ENCODE measurements at places on chromosomes 13 and 19.

DNA sequence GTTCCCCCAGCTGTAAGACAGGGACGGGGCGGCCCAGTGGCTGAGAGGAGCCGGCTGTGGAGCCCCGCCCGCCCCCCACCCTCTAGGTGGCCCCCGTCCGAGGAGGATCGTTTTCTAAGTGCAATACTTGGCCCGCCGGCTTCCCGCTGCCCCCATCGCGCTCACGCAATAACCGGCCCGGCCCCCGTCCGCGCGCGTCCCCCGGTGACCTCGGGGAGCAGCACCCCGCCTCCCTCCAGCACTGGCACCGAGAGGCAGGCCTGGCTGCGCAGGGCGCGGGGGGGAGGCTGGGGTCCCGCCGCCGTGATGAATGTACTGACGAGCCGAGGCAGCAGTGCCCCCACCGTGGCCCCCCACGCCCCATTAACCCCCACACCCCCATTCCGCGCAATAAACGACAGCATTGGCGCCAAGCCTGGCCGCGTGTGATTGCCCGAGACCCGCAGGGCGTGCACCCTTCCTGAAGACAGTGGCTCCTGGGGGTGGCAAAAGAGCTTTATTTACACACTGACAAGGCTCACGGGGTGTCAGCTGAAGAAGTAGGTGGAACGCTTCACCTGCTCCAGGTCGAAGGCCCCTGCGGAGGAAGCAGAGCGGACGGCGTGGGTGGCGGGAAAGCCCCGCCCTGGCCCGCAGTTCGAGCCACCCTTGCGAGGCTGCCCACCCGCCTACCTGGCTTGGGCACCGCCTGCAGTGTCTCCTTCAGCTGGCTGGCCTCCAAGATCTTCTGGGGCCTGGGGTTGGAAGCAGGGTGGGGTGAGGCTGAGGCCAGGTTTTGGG lies 16.4 kb downstream of the POLRMT start:
- DNase-seq: no peak

GRCh38 chr13:53142306-53142705 lies 113.7 kb downstream of the OLFM4 start:
- no peak for DNase-seq

DNA sequence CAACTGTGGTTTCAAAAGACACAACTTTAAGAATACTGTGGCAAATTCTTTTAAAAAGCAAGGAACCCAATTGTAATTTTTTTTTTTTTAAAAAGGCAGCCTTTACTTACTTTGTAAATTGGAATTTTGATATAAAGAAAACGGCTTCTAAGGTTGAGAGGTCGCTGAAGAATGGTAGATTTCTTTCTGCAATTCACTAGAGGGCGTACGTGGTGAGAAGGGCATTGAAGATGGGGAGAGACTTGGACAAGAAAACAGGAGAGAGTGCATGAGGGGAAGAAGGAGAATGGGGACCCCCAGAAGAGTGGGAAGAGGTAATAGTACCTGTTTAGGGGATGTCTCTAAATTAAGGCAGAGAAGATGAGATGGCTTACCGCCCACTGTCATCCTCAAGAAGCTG lies 33.5 kb upstream of the PABPC3 start:
- no peak for DNase-seq

- DNase-seq: no peak
These were observed 1594.9 kb downstream of the UQCRFS1 start for GRCh38 chr19:27618006-27618405.

DNA sequence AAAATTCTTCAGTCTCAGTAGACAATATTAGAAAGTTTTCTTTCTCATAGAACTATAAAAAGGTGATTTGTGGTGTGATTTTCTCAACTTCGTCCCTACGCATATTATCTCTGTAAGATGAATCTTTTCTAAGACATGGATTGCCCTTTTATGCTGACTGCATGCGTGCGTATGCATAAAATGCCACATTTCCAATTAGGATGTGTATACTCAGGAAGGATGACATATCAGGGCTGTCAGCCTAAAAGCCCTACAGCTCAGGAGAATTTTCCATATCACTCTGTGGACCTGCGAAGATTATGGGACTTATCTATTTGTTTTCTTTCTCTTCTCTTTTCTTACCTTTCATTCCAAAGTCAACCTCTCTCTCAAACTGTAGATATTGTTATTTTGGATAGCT lies 166.5 kb upstream of the GPC6 start:
- no peak for DNase-seq

DNA sequence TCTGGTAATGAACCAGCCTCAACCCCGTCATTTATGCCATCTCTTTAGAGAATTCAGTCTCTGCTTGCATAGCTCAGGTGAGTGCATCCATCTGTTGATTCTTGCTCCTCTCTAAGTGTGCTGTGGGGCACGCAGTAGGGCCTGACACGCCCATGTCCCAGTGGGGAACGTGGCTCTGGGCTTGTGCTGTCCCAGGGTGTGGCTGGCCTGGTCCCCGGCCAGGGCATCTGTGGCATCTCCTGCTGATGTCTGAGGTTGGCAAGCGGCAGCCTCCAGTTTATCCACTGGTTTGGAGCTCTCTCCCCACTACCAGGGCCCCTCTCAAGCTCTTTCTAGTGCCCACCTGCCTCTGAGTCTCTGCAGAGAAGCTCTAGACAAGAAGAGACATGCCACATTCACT lies 146.6 kb upstream of the GJB6 start:
- DNase-seq: no peak
